ENCODE measurements at places on chromosomes 7 and 10.

DNA sequence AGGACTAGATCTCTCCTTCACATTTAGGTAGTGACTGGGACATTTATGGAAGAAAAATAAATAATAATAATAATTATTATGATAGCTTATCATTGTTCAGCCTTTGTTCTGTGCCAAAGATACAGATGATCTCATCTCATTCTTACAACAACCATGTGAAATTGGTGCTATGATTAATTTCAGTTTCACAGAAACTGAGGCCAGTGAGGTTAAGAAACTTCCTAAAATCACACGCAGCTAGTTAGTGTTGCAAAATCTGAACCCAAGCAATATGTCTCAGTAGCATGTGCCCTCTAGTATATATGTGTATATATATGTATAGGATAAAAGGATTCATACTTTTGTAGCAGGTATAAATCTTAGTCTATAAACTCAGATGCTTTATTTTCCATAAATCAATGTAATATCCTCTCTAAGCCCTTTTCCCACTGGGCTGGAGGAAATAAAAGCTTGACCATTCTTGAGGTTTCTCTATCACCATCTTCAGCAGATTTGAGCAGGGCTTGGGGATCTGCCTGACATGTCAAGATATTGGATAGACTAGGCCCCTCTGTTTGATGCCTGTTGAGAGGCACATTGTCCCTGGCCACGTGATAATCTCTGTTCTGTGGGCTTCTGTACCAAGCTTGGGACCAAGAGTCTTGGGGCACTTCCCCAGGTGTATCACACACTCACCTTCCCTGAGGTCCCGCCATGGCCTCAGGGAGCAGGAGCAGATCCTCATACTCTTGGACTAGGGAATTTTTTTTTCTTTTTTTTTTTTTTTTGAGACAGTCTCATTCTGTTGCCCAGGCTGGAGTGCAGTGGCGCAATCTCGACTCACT, 172.6 kb upstream of the NRP1 start:
- no peak for DNase-seq

DNA sequence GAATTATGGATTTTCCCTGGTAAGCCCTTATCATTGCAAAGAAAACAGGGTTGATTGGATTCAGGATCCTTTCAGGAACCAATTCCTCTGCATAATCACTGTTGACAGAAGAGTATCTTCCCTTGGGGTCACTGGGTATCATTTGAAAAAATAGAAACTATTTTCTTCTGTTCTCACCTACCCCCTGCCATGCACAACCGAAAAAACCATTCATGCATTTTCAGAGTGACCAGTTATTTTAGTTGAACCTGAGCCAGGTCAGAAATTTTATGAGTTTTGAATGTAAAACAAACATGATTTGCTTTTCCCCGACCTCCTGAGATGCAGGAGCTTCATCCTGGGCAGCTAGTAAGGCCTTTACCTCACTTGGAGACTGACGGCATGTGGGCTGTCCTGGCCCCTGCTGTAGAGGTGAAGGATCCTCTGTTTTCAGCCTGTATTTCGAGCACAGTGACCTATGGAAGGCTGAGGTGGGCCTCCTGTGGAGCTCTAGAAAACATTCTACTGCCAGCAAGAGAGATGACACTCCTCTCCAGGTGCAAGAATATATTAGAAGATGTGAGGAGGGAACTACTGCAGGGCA, 30.1 kb downstream of the TMEM178B start:
- DNase-seq: no peak

GRCh38 chr7:19060761-19061259, 56.6 kb downstream of the TWIST1 start:
- DNase-seq: no peak

DNA sequence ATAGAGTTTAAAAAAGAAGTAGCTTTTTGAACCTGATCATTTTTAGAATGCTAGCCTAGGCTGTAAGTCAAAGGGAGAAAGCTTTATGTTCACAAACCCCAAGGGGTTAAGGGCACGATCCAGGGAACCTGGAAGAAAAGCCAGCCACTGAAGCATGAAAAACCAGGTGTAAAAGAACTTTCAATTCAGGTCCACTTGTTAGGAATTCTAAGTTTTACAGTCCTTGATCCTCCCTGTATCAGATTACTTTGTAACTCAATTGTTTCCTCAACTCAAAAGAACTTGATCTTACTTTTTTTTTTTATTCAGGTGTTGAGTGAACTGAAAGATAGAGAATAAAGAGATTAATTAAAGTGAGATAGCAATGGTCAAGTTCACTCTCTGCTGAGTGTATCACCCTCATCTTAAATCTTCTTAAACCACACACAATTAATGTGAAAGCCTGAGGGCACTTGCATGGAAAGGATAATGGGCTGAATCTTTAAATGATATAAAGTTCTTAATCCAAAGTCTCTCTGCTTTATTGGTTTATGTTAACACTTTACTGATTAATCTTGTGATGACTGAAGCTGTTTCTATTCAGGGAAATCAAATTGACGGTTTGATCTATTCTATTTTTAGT, 672.2 kb upstream of the LRRN3 start:
- DNase-seq: no peak

GRCh38 chr10:83760142-83760541, 379.2 kb upstream of the GHITM start:
- no peak for DNase-seq

DNA sequence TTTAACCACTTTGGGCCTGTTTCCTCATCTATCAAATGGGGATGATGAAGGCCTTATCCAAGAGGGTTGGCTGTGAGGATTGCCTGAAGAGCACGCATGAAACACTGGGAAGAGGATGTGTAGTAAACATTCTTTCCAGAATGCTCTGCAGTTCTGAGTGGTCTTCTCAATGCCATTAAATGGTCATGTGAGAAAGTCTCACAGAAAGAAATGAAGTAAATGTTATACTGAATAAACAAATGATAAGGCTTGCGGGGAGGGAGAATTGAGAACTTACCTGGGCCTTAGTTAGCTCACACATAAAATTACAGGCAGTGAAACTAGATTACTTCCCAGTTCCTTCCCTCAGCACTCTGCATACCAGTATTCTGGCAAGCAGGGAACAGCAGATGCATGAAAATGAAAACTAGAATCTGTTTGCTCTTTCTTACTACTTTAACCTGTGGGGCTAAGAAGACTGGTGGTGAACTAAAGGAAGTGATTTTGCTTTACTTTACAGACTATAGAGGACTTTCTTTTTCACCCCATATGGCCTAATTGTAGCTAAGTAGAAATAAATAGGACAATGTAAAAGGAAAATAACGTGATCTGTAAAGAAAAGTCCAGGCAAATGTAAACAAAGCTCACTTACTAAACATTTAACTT, 135.3 kb upstream of the CCDC6 start:
- DNase-seq: no peak

GRCh38 chr10:97553575-97554031, 19.0 kb upstream of the ANKRD2 start:
- DNase-seq: peak; percentile 28

DNA sequence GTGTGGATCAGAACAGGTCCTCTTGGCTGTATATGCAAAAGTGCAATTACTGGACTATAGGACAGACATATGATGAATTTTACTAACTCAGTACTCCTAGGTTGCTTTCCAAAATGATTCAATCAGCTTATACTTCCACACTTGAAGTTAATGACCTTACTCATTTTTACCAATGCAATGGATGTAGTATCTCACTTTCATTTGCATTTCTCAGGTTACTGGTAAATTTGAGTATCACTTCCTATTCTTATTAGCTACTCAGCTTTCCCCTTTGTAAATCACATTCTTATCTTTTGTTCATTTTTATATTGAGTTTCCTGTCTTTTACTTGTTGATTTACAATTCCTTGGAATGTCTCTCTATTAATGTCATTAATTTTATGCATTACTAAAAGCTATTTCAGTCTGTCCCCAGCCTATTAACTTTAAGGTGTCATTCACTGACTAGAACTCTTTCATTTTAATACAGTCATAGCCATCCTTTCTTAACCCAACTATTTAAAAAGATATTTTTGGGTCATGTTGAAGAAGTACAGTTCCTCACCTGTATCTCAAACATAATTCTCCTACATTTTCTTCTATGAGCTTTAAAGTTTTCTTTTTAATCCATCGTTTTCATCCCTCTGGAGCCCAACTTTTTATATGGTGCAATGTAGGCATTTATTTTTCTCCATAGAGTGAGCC, 88.6 kb downstream of the VIM start:
- DNase-seq: no peak

DNA sequence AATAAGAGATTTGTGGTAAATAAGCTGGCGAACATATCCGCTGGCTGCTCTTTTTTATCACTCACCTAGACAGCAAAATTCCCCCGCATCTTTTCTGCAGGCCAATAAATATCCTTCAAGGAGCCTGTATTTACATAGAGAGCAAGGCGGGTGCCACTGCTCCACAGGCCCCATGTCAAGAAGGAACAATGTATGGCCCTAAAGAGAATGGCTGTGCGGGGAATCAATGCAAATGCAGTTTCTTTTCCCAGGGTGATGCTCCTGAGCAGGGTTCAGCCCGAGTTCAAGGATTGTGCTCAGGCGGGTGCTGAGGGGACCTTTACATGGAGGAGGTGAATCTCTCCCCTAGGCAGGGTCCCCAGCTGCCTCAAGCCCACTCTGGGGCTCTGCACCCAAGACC, 494.2 kb upstream of the ZMIZ1 start:
- DNase-seq: no peak

GRCh38 chr7:90472805-90473540, 3.5 kb downstream of the PTTG1IP2 start:
- DNase-seq: no peak

DNA sequence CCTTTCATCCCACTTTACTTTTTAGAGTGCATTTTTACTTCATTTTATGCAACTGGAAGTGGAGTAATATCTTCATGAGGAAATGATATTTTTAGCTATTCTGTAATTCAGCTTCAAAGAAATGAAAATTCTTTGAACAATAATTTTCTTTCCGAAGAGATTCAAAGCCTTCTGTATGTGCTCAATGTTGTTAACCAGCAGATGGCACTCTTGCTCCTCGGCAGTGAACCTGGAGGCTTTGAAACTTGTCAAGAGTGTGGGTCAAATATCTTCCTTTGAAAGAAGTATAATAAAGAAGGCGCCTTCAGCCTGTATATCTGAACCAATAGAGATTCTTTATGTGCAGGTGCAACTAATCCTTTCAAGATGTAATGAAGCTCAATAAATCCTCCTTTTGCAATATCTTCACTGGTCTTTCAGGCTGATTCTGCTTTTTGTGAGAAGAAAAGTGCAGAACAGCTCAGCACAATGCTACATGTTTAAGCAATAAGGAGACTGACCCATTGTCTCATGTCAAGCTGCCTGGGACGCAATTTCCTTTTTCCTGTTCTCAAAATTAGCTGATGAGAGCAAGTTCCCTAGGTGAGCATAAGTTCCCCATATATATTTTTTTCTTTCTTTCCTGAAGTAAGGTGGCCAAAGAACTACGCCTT, 258.4 kb downstream of the SEMA3A start:
- peak; percentile 4 for DNase-seq

- peak; percentile 11 for DNase-seq
Observed at GRCh38 chr10:30737931-30738391, 108.4 kb upstream of the LYZL2 start.

DNA sequence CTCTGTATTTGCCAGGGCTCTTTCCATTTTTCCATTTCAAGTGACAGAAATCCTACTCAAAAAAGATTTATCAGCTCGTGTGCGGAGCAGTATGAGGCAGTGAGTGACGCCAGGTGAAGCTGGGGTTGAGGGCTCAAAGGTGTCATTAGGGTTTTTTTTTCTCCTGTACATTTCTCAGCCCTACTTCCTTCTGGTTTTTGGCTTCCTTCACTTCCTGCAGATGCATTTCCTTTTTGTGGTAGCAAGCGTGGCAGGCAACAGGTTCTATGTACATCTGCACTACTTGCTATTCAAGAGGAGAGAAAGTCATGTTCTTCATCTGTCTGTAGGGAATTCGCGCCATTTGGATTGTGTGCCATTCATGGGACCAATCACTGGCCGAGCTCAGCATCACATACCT, 52.8 kb upstream of the AOAH start:
- no peak for DNase-seq

- DNase-seq: no peak
Observed at GRCh38 chr10:69451784-69452251, 553 bp downstream of the TSPAN15 start.

- no peak for DNase-seq
Observed at GRCh38 chr10:89171263-89171872, 35.7 kb downstream of the CH25H start.

GRCh38 chr10:101745074-101745696, 30.7 kb downstream of the FGF8 start:
- DNase-seq: no peak

GRCh38 chr7:139827042-139827441, 2.0 kb upstream of the TBXAS1 start:
- DNase-seq: no peak

DNA sequence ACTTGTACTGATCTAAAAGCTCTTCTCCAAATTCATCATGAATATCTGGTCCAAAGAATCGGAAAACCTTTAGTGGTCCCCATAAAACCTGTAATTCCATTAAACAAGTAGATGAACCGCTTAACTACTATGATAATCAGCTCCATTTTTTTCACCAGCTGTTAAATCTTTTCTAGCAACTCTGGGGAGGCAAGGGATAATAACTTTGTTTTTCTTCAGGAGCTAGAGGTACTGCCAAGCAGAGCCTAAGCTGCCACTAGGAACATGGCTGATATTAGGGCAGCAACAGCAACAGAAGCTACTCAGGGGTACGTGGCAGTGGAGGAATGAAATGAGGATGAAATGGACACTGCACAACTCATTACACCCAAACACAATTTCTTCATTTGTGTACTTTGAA, 138.0 kb downstream of the SRPK2 start:
- DNase-seq: no peak

GRCh38 chr7:45575501-45576248, 1.5 kb downstream of the ADCY1 start:
- no peak for DNase-seq

DNA sequence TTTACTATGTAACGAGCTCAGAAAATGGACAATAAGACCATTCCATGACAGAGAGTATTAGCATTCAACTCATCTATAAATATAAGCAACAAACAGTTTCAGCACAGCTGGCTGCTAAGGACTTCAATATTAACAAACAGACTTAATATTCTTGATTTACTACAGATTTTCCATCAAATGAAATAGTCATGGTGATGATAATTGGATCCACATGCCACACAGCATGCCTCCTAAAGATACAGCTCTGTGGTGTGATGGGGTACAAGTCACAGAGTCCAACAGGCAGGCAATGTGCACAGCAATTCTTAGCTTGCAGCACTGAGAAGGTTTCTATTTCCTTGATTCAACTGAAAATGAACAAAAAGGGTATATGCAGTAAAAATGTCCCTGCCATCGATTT, 54.0 kb downstream of the DOCK4 start:
- DNase-seq: no peak

- no peak for DNase-seq
Observed at GRCh38 chr7:134315679-134316538, 821 bp downstream of the SLC35B4 start.

GRCh38 chr10:126270111-126270510, 118.2 kb downstream of the ADAM12 start:
- DNase-seq: no peak

- DNase-seq: no peak
Observed at GRCh38 chr10:70690589-70690988, 18.3 kb downstream of the ADAMTS14 start.

DNA sequence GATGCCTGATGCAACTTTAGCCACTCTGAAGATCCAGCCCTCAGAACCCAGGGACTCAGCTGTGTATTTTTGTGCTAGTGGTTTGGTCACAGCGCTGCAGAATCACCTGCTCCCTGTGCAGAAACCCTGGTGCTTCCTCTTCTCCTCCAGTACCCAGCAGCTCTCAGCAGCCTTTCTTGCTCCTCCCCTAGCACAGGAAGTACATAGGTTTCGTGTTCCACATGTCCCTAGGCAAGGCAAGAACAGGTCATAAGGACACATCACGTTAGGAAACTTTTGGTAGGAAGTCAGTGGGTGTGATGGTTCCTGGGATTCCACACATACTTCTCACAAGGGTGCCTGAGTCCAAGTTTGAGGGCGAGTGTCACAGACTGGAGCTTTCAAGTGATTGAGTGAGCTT, 167.9 kb upstream of the PRSS1 start:
- no peak for DNase-seq
